ENCODE measurements at places on chromosomes 3 and 15.

DNA sequence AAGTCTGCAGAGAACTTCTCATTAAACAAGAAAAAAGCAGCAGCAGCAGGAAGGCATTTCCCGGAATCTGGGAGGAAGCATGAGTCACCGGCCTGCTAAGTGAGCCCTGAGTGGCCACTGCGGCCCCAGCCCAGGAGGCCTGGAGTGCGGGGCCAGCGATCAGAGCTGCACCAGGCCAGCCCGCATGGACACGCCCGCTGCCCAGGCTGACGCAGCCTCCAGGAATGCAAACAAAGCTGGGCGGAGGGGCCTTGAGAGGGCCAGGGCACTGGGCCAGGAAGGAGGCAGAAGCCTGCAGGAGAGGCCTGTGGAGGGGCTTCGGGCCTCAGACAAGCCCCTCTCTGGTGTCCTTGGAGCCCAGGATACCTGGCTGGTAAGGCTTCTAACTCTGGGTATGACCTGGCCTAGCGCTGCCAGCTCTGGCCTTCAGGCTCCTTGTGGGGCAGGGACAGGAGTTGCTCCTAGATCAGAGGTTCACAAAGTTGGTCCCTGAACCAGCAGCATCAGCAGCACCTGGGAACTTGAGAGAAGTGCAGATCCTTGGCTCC lies 101.2 kb downstream of the SMAD6 start:
- no peak for DNase-seq

DNA sequence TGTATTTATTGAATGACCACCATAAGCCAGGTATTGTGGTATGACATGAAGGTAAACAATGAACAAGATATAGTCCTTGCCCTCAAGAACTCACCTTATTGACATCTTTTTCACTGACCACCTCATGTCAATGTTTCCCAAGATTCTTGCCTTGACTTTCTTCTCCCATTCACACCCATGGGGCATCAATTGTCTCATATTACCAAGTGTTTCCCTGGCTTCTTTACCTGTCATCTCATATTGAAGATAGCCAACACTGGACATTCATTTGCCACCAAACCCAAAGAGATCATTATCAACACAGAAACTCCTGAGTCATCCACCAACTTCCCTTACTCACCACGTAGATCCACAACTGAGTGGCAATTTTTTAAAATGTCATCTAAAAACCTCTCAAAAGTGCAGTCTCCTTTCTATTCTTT lies 2.2 kb downstream of the EFHB start:
- no peak for DNase-seq

- DNase-seq = no peak
These were observed at the start of gene IQCF2 for GRCh38 chr3:51860703-51861665. TSS of gene IQCF2 (plus strand) at chr3:51861615. CDS start at chr3:51861667, 52 bp downstream.

DNA sequence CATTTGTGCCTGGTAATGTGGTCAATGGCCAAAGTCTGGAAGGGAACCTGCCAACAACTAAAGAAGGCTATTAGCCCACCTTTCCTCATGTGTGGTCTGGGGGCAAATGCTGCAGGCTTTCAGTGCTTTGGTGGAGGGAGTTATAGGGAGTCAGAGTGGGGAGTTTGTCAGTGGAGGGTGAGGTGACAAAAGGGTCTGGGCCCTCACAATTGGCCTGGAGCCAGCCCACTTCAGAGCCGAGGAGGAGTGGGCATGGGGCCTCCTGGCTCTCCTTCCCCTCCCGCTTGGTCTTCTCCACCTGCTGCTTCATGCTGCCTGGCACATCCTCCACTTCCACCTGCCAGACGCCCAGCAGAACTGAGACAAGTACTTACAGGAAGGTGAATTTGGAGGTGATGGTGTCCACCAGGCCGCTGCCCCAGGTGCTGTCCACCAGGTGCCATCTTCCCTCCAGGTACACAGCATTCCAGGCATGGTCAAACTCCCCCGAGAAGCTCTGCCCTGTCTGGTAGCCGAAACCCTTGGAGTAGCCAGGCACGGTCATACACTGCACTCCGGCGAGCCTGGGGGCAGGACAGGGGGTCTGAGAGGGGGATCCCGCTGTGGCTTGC lies 40.9 kb downstream of the KY start:
- no peak for DNase-seq

DNA sequence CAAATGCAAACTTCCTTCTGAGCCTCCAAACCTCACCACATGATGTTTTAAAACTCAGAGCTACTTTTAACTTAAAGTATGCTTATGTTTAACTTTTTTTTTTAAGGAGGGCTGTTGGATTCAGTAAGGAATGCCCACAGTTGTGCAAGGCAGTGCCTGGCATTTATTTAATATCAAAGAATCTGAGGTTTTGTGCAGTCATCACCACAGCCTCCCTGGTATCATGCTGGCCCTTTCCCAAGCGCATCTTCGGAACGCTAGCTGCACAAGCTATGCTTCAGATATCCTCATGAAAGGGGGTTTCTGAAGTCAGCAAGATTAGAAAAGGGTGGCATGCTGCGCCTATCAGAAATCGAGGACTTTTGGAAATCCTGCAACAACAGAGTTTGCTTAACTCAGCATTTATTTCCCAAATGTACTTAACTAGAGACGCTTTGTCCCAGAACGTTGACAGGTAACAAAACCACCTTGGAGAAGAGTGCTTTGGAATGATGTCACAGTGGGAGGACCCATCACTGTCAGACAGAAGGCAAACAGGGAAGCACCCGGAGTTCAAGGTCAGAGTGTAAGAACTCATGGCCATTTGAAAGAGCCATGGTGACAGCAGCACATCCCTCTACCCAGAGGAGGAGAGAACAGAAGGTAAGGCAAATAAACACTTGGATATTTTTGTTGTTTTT lies 120.2 kb upstream of the IGF1R start:
- no peak for DNase-seq

DNA sequence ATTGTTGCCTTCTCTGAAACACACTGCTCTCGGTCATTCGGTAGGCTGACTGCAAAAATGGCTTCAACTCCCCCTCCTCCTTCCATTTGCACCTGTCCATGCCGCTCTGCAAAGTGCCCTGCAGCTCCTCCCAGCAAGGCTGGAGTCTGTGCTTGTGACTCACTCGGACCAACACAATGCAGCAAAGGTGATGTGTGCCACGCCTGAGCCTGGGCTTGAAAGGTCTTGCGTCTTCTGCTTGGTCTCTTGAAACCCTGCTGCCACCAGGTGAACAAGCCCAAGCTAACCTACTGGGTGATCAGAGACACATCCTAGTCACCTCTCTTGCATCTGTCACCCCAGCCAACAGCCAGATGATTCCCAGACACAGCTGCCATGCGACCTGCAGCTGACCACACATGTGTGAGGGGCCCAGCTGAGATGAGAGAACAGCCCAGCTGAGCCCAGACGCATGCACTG lies 71.1 kb downstream of the MGLL start:
- no peak for DNase-seq

- no peak for DNase-seq
These were observed 62.0 kb downstream of the RPL22L1 start for GRCh38 chr3:170808041-170808440.
